ENCODE measurements at places on chromosomes 6 and 20.
A peak's percentile ranks its signal among the peaks of the same experiment; 100 is the strongest.

- no peak for DNase-seq
- H3K36me3 ChIP-seq: peaks cover 23% of the 10 kb centered on the region
- H3K4me1 ChIP-seq: peaks cover 10% of the 10 kb centered on the region
- H3K4me3 ChIP-seq: no peak overlapping the region
- H3K27ac ChIP-seq: no peak overlapping the region
- no peaks in the 10 kb centered on the region for H3K27me3 ChIP-seq
Measured at GRCh38 chr20:47263465-47264084, 92.9 kb downstream of the ZMYND8 start.

DNA sequence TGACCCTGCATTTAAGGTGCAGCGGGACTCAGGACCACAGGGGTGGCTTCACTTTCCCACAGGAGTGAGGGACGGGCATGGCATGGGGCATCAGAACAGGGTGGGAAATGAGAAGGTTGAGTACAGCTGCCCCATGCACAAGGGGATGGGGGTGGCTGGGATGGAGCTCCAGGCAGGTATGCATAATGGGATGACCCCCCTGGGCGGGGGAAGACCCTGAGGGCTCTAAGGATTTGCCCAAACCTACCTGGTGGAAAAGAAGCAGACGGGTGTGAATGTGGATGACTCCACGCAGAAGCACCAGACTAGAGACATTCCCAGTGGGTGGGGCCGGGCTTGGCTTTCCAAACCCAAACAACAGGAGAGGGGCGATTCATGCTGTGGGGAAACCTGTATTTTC, 200.3 kb downstream of the SYNDIG1 start:
- H3K27me3 ChIP-seq: no peaks in the 10 kb centered on the region
- no peak overlapping the region for H3K27ac ChIP-seq
- no peak overlapping the region for H3K4me3 ChIP-seq

GRCh38 chr20:48720256-48720985, 107.4 kb downstream of the PREX1 start:
- H3K27me3 ChIP-seq: no peaks in the 10 kb centered on the region
- H3K4me1 ChIP-seq: peaks cover 81% of the 10 kb centered on the region
- H3K36me3 ChIP-seq: peaks cover 40% of the 10 kb centered on the region
- no peak overlapping the region for H3K4me3 ChIP-seq
- no peak for DNase-seq

GRCh38 chr20:62159839-62160238, 16.3 kb downstream of the SS18L1 start:
- peak overlapping the region; percentile 34 for H3K27ac ChIP-seq
- peaks cover 24% of the 10 kb centered on the region for H3K36me3 ChIP-seq
- H3K4me3 ChIP-seq: peak overlapping the region; percentile 28
- peaks cover 25% of the 10 kb centered on the region for H3K4me1 ChIP-seq
- no peaks in the 10 kb centered on the region for H3K27me3 ChIP-seq

- H3K27ac ChIP-seq: no peak overlapping the region
- H3K4me3 ChIP-seq: no peak overlapping the region
- H3K36me3 ChIP-seq: peaks cover 1% of the 10 kb centered on the region
- H3K4me1 ChIP-seq: no peaks in the 10 kb centered on the region
Measured at GRCh38 chr6:134041093-134041492, 11.3 kb downstream of the SLC2A12 start.
